ENCODE measurements at places on chromosomes 11 and 22.

GRCh38 chr11:118144301-118145268 is 8.0 kb downstream of the SCN4B start:
- no peak for DNase-seq

- DNase-seq: no peak
These were observed 21.1 kb downstream of the KCNJ4 start for GRCh38 chr22:38433871-38434270.

DNA sequence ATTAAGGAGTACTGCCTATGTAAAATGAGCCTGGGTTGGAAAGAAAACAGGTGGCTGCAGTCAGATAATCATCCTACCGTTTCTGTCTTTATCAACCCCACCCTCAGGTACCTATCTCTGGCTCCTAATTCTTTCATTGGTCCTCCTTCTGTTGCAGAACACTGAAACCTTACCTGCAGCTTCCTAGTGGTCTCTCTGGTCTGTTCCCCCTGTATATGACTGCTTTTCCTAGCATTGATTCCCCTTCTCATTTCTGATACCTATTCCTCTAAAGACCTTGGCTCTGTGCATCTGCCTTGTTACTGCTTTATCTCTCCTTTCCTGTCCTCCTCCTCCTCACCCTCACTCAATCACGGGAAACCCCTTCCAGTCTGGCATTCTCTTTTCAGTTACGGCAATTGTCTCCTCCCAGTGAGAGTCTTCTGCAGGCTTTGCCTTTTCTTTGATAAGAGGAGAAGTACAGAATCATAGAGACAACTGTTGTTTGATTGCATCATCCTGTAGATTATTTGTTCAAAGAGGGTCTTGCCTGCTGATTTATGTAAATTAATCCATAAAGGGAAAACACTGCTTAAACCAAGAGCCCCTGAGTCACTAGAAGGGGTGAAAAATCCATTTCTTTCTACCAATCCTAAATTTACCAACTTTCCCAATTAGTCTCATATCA is 301.2 kb downstream of the AASDHPPT start:
- no peak for DNase-seq

GRCh38 chr11:100827934-100828661 is 141.0 kb downstream of the ARHGAP42 start:
- no peak for DNase-seq

DNA sequence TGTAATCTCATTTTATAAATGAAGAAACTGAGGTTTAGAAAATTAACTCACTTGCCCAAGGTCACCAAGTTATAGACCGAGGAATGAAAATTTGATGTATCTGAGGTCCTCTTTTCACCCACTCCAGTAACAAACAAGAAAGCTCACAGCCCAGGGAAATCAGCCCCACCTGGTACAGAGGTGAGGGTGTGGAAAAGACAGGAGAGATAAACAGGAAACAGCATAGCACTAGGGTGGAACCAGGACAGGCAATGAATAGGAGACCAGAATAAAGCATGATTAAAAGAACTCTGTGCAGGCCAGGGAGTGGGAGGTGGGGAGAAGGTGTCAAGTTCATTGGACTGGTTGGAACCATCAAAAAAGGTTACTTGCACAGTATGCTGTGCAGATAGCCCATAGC is 46.2 kb upstream of the SMCO4 start:
- no peak for DNase-seq

GRCh38 chr11:76051937-76052336 is 154.4 kb downstream of the WNT11 start:
- DNase-seq: no peak

- peak; percentile 51 for DNase-seq
These were observed 621 bp downstream of the KCNC1 start for GRCh38 chr11:17734986-17735817.

GRCh38 chr11:109864834-109865547 is 228.2 kb upstream of the ZC3H12C start:
- DNase-seq: no peak

DNA sequence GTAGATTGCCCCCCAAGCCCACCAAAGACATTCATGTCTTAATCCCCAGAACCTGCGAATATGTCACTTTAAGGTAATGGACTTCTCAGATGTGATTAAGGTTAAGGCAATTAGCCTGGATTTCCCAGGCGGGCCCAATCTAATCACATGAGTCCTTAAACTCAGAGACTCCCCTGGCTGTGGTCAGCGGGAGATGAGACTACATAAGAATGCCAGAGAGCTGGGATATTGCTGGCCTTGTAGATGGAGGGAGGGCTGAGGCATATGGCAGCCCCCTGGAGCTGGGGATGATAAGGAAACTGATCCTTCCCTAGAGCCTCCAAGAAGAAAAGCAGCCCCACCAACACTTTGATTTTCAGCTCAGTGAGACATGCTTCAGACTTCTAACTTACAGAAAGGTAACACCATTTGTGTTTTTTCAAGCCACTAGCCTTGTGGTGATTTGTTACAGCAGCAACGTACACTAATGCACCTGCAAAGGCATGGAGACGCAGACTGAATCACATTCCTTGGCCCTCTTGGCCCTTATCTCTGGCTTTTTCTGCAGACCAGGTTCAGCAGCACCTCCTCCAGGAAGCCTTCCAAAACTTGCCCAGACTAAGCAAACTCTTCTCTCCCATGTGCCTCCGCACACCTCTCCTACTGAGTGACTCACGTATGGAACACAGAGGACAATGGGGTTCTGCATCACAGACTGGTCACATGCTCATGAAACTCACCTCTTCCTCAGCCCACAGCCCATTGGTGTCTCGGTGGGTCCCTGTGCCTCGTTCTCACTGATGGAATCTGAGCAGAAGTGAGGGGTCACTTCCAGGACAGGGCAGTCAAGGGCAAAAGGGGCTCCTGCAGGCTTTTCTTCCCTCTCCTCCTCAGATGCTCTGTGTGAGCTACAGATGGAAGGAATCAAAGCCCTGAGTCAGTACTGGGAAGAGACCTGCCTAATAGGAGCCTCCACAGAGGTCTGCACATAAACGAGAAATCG is 86.3 kb upstream of the HMGXB4 start:
- no peak for DNase-seq

DNA sequence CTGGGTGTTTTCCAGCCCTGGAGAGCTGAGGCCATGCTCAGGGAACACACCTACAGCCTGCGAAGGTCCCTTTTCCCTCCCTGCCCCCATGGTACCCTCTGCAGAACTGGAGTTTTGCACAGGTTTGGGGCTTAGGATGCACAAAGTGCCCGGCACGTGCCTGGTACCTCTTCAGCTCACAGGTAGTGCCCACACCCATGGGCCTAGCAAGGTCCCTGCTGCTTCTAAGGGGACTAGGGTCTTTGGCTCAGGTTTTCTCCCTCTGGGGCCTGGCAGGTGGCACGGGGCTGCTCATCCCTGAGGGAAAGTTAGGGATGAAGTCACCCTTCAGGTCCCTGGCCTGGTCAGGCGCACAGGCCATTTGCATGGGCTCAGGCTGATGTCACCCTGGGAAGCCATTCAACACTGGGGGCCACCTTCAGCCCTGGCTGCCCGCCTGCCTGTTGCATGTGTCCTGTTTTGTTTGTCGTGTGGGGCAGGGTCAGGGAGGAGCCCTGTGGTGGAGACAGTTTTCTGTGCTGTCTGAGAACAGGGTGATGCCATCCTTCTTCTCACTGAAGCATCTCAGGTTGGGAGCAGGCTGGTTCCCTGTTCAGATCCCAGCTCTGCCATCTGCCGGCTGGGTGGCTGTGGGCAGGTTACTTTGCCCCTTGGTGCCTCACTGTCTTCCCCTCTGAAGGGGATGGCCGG is 68.3 kb upstream of the CRYBB3 start:
- DNase-seq: no peak

DNA sequence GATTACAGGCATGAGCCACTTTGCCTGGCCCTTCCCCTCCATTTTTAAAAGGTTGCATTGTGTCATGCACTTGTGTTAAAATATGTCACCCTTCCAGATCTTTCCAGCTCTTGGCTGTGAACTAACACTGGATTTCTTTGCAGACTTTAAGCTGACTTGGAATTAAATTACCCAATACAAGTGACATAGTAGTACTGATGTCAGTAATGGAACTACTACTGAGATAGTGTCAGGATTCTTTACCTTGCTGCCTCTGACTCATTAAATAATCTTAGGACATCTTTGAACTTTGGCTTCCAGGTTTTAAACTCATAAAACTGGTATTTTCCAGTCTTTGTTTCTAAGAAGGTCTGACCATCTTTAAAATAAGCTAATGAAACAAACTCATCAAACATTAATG is 51.8 kb upstream of the OR4B1 start:
- no peak for DNase-seq

DNA sequence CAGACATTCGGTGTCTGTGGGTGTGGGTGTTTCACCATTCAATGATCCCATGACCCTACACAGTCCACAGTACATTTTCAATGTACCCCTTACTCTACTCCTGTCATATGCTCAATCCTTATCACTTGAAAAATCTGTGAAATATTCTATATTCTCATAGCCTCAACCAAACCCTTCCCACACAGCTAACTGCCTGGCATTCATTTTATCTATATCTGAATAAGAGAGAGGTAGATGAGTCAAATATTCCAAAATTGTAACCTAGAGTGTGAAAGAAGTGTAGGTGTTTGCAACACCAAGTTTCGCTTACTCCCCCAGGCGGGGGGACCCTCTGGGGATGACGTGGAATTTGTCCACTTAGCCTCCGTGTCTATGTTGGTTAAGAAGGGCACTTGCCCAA is 354.8 kb downstream of the ETS1 start:
- DNase-seq: peak; percentile 33

GRCh38 chr22:37979782-37980181 is 4.6 kb downstream of the SOX10 start:
- DNase-seq: no peak

GRCh38 chr22:24697621-24698082 is 76.9 kb downstream of the PIWIL3 start:
- DNase-seq: no peak

DNA sequence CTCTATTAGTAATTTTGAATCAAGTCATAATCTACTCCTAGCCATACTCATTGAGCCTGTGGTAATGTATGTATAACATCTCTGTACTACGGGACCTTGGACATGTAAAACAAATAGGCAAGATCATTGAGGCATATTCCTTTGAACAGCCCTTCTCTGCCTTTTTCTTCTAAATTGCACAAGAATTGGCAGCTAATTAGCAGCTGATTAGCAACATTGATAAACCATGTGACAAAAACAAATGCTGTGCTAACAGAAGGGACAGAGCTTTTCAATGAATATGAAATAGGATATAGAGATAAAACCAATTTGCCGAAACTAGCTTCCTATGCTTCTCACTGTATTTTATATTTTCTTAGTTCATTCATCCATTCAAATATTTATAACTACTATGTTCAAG is 1474.2 kb downstream of the FAM181B start:
- DNase-seq: no peak

DNA sequence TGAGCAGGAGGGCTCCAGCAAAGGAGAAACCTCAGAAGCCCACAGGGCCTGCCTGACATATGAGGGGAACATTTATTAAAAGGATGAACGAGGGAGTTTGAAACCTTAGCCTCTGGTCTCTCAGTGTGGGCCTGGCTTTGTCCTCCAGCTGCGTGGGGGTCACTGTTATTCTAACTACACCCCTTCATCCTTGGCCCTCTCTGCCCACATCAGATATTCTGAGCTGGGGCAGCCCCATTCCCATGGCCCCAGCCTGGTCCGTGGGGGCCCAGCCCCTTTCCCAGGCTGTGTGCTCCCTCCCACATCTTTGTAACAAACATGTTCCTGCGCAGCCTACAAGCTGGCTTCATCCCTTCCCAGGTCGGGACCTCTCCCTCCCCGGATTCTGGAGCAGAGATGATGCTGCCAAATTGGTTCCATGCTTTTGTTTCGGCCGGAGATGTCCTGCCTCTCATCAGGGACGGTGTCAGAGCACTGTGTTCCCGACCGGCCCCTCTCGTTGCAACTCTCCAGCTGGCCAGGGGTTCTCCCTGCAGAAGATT is 4.0 kb downstream of the FXYD6 start:
- no peak for DNase-seq

DNA sequence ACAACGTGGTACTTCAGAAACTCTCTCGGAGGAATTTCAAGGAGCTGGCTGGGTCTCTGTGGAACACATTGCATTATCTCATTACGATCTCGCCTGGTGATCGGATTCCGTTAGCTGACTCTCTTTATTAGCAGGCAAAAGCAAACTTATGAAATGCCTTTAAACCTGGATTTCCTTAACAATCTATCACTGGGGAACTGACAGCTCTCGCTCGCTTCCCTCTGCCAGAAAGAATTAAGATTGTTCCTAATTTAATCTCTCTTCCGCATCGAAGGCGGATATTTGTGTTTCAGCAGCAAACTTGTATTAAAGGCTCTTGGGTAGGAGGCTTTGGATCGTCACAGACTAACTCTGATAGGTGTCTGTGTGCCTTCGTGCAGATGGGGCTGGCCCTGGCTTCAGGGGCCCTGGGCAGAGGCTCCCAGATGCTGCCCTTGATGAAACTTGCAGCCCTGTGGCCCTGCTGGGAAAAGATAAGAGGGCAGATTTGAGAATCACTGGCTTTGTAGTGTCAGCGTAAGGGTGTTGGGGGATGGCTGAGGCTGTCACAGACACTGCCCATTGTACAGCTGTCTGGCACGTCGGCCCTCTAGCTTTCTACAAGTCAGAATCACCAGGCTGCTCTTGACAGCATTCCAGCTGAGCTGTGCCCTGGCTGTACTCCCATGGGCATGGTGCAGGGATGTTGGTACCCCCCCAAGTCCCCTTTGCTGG is 162.2 kb upstream of the NECTIN1 start:
- no peak for DNase-seq

DNA sequence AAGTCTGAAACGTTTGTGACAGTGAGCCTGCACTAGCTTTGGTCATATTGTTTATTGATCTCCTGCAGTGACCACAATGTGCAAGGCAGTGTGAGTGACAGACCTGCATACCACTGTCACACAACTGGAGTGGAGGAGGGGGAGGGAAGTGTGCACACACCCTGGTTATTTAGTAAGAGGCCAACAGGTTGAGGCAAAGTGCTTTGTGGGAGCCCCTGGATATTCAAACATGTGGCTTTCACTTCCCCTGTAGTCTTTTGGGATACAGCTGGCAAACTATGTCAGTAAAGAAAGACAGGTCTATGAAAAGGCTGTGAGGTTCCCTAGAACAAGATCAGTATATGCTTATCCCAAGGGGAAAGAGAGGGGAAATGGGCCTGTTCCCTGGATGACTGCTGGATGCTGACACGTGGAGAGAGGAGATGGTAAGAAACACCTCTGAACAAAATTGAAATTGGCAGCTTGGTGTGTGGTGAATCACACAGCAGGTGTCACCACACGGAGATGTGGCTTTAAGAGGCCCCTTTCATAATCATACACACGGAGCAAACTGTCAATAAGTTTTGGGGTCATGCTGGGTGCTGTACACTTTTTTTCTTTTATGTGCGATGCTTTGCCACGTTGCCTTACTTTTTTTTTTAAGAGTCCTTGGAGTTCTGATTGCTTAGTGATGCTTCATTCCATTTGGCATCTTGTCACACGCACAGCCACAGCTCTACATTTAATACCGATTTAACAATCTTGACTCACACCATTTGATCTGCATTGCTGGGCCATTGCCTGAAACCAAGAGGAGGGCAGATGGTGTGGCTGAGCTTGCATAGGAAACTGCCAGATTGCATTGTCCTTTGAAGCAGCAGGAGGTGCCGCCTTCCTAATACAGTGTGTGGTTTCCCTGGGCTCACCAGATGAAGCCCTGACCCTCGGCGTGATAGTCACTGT is 11.3 kb downstream of the OSBP2 start:
- peak; percentile 4 for DNase-seq

Data from stimulated activated naive CD8-positive, alpha-beta T cell treated with anti-CD3 and anti-CD28 coated beads, Interleukin-15, amount 100 ng/mL, for 72 hours (primary cell).